ENCODE measurements at places on chromosomes 16 and 17.

DNA sequence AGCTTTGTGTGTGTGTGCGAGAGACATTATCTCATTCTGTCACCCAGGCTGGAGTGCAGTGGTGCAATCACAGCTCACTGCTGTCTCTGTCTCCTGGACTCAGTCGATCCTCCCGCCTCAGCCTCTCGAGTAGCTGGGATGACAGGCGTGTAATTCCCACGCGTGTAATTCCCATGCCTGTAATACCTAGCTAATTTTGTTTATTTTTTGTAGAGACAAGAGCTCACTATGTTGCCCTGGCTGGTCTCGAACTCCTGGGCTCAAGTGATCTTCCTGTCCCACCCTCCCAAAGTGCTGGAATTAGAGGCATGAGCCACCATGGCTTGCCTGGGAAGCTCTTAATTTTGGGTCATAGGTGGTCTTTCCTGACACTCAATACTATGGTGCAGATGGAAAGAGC, 205.3 kb upstream of the TNRC6C start:
- no peak for DNase-seq

DNA sequence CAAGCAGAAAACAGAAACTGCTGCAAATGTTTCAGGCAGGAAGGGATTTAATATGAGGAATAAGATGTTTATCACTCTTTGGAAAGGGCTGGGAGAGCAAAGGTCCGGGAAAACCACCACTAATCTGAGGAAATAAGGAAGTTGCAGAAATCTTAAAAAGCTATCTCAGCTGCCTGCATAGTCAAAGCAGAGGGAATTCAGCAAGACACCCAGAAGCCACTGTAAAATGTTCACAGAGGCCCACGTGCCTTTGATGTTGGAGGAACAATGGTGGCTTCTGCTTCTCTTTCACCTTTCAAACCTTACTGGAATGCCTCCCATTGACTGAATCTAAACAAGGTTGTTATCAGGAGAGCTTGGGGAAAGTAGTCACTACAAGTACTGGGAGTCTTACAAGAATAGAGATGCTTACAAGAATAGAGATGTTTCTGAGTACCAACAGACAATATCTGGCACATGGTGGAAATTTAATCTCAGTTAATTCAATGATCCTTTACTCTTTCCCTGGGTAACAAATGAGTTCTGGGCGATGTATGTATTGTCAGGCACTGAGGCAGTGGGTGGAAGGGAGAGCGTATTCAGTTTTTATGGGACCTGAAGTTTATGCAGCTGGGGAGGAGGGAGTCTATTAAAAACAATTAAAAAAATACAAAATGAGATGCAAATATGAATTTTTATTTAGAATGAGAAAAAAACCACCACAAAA, 56.1 kb upstream of the MED13 start:
- DNase-seq, result no peak

DNA sequence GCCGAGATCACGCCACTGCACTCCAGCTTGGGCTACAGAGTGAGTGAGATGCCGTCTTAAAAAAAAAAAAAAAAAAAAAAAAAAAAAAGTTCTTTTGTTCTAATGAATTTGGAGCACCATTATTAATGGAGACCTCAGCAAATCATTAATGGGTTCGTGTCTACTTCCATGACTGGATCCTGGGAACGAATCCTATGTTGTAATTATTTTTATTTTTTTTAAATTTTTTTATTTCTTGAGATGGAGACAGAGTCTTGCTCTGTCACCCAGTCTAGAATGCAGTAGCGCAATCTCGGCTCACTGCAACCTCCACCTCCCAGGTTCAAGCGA, 30.7 kb downstream of the SPOP start:
- DNase-seq, result no peak

DNA sequence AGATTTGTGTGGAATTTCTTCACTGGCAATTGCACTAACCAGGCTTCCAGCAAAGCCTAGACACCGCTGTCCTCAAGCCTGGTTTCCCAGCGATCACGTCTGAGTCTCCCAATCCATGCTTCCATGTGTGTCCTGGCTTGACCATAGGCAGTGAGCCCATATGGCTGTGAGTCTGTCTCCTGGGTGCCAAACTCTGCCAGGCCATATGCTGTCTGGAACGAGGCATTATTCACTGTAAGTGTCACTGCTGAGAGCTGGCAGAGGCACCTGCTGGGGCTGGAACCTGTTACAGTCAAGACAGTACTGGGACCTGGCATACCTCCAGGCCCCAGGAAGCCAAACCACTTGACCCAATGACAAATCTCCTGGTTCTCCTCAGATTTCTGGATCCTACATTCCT, 60.4 kb downstream of the HS3ST2 start:
- DNase-seq, result no peak

- DNase-seq, result no peak
Observed at GRCh38 chr17:76051561-76051960, 20.8 kb downstream of the SRP68 start.

GRCh38 chr17:57370619-57371018, 114.3 kb downstream of the MSI2 start:
- DNase-seq, result no peak

DNA sequence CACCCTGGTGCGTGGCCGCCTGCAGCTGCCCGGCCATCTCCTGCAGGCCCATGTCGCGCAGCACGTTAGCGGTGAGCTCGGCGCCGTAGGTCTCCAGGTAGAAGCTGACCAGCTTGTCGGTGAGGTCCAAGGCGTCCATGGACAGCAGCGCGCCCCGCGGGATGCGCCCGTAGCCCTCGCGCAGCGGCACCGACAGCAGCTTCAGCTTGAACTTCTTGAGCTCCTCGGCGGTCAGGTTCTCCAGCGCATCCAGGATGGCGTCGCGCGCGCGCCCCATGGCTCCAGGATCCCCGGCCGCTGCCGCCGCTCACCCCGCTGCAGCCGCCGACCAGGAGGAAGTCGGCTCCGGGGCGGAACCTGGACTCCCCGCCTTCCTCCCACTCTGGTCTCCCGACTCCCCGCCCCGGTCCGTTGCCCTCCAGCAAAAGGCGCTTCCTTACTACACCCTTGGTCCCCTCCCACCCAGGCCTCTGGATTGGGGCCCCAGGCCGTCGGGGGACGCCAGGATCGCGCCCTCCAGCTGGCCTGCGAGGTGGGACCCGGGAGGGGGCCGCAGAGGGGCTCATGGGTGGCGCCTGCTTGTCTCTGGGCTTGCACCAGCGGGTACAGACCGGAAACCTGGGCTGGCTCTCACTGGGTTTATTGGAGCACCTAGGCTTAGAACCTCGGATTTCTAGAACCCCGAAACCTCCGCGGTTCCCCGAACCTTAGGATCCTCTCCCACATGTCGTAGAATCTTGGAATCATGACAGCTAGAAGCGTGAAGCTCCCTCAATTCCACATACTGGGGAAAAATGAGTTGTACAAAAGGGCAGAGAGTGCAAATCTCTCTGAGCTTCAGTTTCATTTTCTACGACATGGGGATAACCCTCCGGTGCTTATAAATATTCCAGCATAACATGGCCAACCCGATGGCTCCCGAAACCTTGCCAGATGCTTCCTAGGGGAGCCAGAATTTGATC, at the start of gene PYCARD:
PYCARD (minus strand) TSS at position 347 of the 962 bp plus-strand sequence; CDS start at position 277, 70 bp downstream.
- DNase-seq, result peak; percentile 18

- no peak for DNase-seq
Observed at GRCh38 chr17:61689610-61690180, 98.7 kb upstream of the NACA2 start.

GRCh38 chr16:30766206-30766932, 4.2 kb downstream of the RNF40 start:
- no peak for DNase-seq

DNA sequence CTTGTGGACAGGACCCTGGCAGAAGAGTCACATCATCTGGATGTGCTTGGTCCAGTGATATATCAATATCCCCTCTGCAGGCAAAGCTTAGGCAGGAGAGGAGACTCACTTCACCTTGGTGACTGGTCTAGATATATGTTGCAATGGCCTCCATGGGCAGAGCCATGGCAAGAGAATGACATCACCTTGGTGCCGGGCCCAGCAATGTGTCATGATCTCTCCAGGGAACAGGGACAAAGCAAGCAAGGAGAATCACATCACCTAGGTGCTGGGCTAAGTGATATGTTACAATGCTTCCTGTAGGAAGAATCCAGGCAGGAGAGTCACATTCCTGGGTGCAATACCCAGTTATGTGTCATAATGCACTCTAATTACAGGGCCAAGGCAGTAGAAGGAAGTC, 2106.2 kb downstream of the TP53TG3F start:
- DNase-seq, result no peak

GRCh38 chr16:20910781-20911321, 10.3 kb downstream of the LYRM1 start:
- DNase-seq, result no peak

GRCh38 chr17:30379303-30379902, 676 bp downstream of the CPD start:
- DNase-seq, result peak; percentile 10

- no peak for DNase-seq
Observed at GRCh38 chr16:49629851-49630250, 226.1 kb downstream of the ZNF423 start.

GRCh38 chr17:82435103-82435502, 15.4 kb downstream of the CYBC1 start:
- no peak for DNase-seq

DNA sequence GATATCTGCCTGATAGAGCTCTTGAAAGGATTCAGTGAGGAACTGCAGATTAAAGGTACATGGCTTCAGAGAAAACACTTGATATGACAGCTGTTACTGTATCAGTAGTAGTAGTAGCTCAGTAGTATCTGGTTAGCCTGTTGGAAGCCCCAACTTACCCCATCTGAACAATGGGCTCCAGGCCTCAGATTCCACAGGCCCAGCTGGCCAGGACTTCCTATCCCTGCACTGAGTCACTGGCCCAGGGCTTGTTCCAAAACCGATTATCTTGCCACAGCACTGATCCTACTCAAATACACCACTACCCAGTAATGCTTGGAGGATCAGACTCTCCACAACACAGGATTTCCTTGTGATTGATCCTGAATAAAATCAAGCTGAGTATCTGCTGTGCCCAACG, 32.6 kb downstream of the DCUN1D3 start:
- DNase-seq, result no peak

- DNase-seq, result no peak
Observed at GRCh38 chr17:8924595-8924994, 40.9 kb downstream of the PIK3R5 start.

DNA sequence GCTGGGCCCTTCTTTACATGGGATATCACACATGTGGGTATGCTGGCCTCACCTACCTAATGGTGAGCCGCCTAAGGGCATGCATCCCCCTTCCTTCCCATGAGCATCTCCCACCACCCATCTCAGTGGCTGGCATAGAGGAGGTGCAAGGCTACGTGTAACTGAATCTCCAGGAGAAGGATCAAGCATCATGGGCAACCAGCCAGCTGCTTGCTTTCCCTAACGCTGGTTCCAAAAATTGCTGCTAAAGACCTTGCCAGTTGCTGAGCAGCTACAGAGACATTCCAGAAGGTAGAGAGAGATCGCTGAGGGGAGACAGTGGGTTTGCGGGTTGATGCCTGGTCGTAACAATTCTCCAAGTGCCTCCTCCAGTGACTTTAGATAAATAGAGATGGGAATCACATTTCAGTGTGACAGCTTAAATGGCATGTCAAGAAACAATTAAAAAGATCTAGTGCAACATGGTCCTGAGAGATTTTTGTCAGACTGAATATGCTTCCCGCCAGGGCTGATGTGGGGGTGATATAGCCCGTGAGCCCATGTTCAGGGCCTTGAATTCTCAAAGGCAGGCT, 378.4 kb upstream of the CDH5 start:
- DNase-seq, result no peak

GRCh38 chr17:66146394-66146793, 45.5 kb downstream of the CEP112 start:
- DNase-seq, result no peak

GRCh38 chr16:17062676-17063075, 408.1 kb downstream of the XYLT1 start:
- DNase-seq, result no peak

All from CD4-positive, alpha-beta T cell treated with Interferon gamma for 1 hour (primary cell).